ENCODE measurements at places on chromosomes 2 and 18.

DNA sequence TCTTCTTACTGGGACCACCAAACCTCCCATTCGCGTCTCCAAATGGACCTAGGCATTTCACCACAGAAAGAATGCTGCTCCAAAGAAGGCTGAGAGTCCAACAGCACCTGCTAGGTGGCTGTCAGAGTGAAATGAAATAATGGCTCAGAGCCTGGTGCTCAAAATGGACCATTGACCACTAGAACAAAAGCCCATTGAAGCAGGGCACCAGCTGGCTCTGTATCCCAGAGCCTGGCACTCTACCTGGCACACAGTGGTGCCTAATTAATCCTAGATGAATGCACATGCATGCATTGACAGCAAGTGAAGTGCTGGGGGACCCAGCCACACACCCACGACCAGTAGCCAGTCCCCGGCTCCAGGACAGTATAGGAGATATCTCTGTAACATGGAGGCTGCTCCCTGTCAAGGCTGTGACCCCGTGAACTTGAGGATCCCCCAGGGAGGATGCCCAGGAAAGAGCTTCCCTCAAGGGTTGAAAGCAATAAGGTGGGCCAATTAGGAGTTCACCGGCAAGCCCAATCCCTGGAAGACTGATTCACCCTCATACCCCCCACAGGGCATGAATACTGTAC, 261.3 kb downstream of the TNS1 start:
- DNase-seq = no peak

GRCh38 chr2:41267929-41268659, 779.7 kb upstream of the PKDCC start:
- no peak for DNase-seq

DNA sequence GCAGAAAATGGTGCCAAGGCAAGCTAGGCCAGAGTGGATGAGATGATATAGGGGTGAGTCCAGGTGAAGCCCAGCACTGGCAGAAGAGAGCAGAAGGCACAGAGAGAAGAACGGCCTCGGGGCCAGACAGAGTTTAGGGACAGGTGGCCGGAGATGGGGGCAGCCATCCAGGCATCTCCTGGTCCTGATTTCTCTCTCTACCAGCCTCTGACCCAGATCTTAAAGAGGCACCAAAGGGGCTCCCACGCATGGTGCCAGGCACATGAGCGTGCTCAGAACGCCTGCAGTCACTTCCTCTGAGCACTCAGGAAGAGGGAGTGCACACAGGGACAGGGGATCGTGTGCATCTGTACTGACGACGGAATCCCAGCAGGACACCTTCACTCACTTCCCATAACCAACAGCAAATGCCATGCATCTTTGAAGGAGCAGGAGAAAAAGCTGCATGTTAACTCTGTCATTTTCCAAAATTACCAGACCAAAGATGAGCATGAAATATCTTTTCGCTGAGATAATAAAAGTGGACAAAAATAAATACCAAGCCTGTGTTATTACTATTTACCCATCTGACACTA, 427.8 kb upstream of the MYT1L start:
- DNase-seq = no peak

DNA sequence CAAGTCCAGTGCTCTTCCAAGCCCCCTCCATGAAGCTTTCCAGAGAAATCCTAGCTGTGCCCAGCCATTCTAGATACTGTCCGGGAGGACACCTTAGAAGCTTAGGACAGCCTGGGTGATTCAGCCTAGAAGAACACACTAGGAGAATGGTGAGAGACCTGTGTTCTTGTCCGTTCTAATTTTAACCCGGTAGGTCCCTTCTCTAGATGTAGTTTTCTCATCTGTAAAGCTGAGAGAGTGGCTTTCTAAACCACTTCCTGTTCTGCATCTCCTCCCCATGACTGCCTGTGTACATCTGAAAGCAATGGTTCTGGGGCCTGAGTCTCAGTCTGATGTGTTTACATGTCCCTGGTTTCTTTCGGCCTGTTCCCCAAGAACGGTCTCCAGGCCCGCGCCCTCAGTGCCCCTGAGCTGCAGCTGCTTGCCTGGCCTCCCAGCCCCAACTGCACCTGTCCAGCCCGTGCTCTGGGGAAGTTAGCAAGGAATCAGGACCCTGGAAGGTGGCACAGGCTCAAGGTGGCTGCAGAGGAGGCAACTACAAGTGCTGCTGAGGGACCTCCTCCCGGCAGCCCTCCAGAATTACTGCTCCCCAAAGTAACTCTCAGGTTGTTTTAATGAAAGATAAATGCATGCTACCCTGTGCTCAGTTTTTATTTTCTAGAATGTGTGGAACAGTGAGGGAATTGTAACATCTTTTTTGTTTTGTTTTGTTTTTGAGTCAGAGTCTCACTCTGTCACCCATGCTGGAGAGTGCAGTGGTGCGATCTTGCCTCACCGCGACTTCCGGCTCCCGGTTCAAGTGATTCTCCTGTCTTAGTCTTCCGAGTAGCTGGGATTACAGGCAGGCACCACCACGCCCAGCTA, 105.9 kb downstream of the LBH start:
- DNase-seq = no peak

- no peak for DNase-seq
These were observed 124.7 kb downstream of the RAPGEF4 start for GRCh38 chr2:172860336-172860707.

DNA sequence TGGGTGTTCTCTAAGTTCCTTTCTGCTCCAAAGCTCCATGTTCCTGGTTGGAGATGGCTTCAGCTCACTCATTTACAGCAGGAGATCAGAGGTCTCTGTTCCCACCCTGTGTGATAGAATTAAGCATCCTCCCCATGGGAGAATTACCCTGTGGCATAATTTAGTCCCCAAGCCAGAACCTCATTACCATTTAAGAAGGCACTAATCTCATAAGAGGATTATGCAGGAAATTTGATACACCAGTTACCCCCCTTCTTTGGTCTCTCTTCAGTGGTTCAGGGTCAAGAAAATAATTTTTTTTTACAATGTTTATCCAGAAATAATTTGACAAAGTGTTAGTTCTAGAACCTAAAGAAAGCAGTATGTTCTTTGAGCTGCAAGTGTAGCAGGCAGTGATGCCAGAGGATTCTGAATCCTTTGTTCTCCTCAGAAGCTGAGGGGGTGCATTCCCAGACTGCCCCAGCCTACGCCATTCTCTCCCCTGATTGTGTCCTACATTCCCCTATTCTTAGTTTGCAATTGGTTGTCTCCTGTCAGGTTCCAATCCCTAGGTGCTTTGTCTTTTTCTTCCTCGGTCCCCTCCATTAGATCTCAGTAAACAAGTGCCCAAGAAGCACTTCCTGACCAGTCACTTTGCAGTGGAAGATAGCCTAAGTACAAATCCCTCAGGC, 163.6 kb downstream of the PRKCE start:
- DNase-seq = no peak

DNA sequence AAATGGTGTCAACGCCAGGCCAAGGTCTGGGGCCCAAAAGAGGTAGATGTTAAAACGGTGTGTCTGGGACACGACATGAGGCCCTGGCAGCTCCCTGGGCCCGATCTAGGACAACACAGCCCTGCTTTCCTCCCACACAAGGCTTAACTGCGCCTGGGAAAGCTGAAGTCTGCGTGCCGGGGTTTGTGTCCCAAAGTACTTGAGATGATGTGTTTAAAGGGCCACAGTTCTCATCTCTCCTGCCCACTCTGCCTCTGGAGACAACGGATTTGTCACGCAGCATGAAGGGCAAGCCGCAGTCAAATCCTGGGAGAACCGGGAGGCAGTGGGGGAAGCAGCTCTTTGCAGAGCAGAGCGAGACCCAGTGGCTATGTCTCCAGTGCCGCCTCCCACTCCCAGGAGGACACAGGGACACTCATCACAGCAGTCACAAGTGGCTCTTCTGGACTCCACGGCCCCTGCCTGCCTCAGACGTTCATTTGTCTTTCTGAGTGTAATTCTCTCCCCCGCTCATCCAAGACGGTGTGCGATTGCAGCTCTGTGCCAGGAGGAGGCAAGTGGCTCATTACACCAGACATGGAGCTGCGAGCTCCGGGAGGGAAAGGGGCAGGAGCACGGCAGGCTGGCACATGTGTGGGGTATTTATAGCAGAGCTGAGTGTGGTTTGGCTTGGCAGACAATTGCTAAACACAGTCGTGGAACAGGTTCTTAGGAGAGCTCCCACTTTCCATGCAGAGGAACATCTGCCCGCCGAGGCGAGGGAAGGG, 57.7 kb upstream of the SEMA4C start:
- no peak for DNase-seq
